ENCODE measurements at places on chromosomes 5 and 9.

DNA sequence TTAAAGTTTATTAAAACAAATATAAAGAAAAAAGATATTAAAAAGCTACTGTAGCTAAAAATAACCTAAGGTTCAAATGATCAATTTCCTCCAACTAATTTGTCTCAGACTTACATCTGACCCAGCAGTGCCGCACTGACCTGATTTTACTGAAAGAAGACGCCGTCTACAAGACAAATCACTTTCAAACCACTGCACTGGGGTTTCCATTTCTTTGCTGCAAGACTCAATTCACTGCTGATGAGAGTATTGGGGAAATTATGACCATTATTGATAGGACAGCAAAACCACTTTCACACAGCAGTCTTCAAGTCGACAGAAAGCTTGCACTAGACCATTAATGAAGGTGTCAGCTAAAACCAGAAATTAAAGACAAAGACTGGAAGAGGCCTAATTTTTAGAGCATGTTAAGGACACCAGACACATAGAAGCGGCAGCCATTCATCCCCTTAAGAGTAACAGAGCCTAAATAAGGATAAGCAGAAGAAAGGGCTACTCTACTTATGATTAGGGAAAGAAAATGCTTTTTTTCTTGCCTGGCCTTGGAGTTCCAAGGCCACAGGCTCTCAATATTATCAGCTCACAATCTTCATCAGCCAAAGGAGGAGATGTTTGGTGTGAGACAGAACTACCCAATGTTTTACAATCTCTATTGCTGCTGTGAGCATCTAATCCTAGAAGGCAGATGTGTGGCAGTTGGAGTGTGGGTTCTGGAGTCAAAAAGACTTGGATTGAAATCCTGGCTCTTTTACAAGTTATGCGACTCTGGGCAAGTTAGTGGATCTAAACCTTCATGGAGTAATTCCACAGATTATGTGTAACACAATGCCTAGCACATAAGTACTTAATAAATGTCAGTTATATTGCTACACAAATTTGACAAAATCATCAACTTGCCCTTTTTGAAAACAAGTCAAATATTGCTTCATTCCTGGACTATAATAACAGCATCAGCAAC, 190.7 kb downstream of the MAPKAP1 start:
- DNase-seq: no peak

- no peak for DNase-seq
Observed at GRCh38 chr5:72633649-72634048, 126.4 kb upstream of the ZNF366 start.

GRCh38 chr5:80725446-80725845, 70.7 kb upstream of the DHFR start:
- DNase-seq: no peak

DNA sequence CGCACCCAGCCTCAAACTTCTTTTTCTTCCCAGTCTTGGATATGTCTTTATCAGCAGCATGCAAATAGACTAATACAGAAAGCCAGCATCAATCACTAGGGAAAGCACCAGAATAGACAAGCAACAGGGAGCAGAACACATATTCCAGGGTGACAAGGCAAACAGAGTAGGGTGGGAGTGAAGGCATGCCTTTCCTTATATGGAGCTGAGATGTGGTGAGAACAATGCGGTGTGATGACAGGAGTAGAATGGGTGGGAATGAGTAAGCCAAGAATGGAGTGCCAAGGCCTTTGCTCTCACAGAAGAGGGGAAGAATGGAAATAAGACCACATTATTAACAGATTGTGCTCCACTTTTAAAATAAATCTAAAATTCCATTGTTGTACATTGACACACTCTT, 115.6 kb downstream of the CETN3 start:
- no peak for DNase-seq

DNA sequence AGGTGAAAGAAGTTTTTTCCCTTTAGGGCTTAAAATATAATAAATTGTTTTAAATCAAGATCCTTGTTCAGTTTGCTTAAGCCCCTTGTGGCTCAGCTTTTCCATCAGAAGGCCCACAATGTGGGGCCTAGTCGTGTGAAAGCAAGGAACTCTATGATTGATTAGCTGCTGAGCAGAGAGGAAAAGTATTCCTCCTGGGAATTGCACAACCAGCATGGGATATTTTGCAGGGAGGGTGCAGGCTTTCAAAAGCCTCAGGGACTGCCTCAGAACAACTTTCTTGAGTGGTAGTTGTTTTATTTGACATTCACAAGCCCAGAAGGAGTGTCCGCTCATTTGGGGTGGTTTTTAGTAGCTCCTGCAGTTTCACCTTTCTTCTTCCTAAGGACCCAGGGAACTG, 19.8 kb downstream of the TTC23L start:
- no peak for DNase-seq

- DNase-seq: no peak
Observed at GRCh38 chr5:38621840-38622437, 65.5 kb upstream of the LIFR start.

GRCh38 chr5:65808818-65809217, 86.8 kb downstream of the NLN start:
- DNase-seq: no peak

DNA sequence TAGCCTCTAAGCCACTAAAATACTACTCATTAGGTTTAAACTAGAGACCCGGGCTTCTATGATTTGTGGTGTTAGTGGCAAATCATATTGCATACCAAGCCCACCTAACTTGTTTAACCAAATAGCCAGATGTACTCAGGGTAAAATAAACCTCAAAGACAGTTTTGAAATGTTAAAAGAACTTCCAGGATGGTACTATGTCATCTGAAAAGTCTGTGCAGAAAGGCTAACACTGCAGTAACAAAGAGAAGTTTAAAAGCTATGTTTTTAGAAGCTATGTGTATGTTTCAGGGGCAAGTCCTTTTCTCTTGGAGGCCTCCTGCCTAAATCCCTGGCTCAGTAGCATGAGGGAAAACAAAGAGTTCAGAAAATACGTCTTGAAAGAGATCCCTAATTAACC, 84.9 kb upstream of the IL7R start:
- no peak for DNase-seq

DNA sequence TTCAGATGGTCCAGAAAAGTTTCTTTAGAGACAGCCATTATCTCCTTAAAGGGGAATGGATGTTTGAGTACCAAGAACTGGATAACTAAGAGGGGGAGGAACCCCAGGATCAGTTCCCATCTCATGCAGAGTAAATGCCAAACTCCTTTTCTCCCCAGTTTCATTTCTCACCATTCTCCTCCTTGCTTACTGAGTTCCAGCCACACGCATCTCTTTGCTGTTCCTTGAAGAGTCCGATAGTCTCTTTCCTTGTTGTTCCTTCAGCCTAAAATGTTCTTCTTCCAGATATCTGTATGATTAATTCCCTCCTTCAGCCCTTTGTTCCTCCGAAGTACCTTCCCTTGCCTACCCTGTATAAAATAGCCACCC, 30.0 kb downstream of the KDM4C start:
- DNase-seq: no peak

GRCh38 chr9:113999256-114000062, 78.6 kb downstream of the AMBP start:
- DNase-seq: peak; percentile 42

GRCh38 chr5:31855134-31856040, 216.5 kb downstream of the PDZD2 start:
- peak; percentile 45 for DNase-seq

DNA sequence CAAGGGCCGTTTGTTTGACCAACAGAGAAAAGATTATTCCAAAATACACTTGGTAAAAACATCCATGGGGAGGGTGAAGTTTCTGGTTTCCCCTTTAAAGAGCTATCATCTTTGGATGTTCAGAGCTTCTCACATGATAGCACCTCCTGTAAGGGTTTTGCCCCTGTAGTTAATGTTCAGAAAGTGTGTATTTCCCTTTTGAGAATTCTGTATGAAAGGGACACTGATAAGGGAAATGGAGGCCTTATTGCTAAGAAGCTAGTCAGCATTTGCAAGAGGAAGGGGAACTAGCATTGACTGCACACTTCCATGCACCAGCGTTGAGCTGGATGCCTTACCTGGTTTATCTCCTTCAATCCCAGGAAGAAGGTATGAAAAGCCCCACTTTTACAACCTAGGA, 31.5 kb upstream of the C5orf58 start:
- no peak for DNase-seq

- DNase-seq: no peak
Observed at GRCh38 chr5:151670083-151670686, 16.5 kb downstream of the SPARC start.

GRCh38 chr5:173771121-173771724, 116.9 kb upstream of the CPEB4 start:
- no peak for DNase-seq

GRCh38 chr9:134843740-134844139, 36.9 kb upstream of the FCN2 start:
- DNase-seq: no peak

GRCh38 chr9:123232332-123232731, 36.1 kb downstream of the STRBP start:
- DNase-seq: no peak

GRCh38 chr5:76742583-76742982, 26.7 kb downstream of the F2R start:
- no peak for DNase-seq

DNA sequence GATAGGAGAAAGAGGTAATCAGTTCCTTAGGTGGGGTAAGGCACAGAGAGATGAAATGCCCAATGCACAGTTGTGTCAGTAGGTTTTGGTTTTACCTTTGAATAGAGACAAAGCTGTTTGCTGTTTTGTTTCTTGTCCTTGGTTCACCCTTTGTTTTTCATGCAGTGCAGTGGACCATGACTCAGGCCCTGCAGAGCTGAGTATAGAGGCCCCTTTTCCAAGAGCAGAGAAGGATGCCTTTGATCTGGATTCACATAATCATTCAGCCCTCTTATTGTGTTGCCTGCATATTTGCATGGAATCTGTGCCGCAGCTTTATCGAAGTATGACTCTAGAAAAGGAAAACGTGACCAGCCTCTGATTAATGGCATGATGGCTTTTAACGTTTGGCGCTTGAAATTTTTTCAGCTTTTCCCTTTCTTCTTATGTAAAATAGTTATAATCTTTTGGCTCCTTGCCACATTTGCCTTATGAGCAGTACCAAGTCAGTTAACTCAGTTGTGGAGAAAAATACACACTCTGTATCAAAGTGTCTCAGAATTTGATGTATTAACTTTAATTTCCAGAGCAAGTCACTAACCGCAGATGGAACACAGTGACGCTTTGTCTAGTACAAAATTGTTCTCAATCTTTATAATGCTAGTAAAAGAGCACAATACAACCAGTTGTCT, 197.6 kb downstream of the KDM4C start:
- no peak for DNase-seq

DNA sequence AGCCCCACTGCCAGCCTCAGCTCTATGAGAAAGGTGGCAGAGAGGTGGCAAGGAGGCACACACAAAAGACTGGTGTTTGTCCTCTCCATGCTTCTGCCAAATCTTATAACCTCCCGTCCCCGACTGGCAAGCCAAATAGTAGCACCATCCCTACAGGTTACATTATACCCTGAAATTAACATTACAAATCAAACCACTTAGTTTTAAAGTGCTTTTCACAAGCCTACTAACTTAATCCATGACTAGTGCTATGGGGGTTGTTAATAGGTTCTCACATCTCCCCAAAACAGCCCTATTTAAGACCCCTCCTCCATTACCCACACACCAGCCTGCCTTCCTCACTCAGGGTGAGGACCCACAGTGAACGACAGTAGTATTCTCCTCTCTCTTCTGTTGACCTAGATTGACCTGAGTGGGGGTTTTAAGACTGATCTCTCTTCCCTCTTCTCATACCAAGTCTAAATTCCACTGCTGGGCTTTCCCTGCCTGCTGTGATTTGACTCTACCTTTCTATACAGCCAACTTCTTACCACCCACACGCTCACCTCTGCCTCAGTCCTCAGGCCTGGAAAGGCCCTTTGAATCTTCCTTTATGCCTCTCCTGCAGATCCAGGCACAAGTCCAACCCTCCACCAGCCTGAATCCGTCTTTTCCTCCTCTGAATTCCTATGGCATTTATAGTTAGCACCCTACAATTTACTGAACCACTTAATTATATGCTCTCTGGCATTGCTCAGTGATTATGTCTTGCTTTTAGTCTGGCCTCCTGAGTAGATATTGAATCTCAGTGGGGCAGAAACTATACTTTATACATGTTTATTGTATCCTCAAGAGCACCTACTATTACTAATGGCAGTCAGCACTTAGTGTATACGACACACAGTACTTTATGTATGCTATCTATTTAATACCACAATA, 116.1 kb downstream of the TMEM174 start:
- DNase-seq: no peak

GRCh38 chr9:105858877-105859276, 164.5 kb downstream of the TMEM38B start:
- no peak for DNase-seq

GRCh38 chr5:108487951-108488350, 106.1 kb upstream of the FBXL17 start:
- no peak for DNase-seq

GRCh38 chr5:113040672-113041260, 64.2 kb downstream of the DCP2 start:
- no peak for DNase-seq

DNA sequence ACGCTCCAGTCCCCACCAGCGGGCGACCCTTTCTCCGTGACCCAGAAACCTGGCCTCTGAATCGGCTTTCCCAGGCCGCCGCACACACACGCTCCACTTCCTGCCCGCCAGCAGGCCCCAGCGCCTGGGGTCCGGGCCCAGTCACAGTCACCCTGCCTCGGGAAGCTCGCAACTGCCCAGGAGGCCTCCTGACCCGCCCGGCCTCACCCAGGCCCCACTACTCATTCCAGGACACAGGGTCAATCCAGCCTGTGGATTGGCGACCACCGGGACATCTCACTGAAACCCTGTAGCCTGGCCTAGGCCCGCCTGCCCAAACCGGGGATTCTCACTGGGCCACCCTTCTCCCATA, 2.7 kb upstream of the IRX4 start:
- no peak for DNase-seq

DNA sequence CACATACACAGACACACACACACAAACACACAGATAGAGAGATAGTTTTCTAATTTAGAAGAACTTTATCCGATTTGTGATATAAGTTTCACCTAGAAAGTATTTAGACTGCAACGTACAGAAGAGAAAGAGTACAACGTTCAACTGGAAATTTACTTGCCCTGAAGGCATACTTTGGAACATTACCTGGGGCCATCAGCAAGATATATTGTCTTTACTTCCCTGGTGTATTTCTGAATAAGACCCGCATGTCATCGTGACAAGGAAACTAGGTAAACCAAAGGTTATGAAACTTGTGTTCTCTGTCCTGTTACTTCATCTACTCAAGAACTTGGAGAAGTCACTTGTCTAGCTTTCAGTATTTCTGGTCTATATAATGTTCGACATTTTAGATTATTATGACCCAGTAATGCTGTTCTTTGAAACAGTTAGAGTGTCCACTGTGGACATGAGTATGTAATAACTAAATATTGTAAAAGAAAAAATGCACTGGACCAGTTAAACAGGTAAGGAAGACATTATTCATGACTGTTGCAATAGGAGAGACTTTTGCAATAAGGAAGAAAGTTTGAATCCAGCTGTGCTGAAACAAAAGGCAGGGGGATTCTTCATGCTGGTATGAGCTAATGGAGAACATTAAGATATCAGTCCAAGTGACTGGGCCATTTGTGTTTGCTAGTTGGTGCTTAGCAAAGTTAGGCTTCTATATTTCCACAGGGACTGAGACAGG, 1791.1 kb downstream of the MAT2B start:
- DNase-seq: no peak

- DNase-seq: no peak
Observed at GRCh38 chr9:588981-589380, 252.5 kb upstream of the DMRT1 start.
